ENCODE measurements at places on chromosomes 3 and 15.
A peak's percentile ranks its signal among the peaks of the same experiment; 100 is the strongest.

DNA sequence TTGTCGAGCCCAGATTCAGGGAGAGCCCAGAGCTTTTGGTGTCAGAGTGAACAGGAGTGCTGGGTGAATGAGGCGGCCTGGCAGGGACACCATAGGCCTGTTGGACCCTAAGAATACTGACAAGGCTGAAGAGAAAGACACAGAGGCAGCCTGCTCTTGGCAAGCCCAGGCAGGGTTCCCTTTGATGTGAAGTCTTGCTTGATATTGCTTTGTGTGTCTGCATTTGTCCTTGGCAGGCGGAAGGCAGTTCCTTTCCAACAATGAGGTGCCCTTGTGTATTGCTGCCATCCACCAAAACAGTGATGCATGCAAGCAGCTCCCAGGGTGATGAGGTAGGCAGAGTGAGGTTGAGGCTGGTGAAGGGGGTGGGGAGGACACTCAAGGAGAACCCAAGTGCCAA lies 152.7 kb upstream of the TSC22D2 start:
- H3K4me3 ChIP-seq, result no peak overlapping the region
- H3K27me3 ChIP-seq, result peaks cover 23% of the 10 kb centered on the region
- H3K36me3 ChIP-seq, result no peaks in the 10 kb centered on the region
- H3K27ac ChIP-seq, result no peak overlapping the region

- no peak for DNase-seq
- no peak overlapping the region for H3K27ac ChIP-seq
- H3K36me3 ChIP-seq, result peaks cover 24% of the 10 kb centered on the region
- no peak overlapping the region for H3K4me3 ChIP-seq
- H3K27me3 ChIP-seq, result no peaks in the 10 kb centered on the region
Measured at GRCh38 chr3:71099997-71100719, 483.4 kb downstream of the FOXP1 start.

DNA sequence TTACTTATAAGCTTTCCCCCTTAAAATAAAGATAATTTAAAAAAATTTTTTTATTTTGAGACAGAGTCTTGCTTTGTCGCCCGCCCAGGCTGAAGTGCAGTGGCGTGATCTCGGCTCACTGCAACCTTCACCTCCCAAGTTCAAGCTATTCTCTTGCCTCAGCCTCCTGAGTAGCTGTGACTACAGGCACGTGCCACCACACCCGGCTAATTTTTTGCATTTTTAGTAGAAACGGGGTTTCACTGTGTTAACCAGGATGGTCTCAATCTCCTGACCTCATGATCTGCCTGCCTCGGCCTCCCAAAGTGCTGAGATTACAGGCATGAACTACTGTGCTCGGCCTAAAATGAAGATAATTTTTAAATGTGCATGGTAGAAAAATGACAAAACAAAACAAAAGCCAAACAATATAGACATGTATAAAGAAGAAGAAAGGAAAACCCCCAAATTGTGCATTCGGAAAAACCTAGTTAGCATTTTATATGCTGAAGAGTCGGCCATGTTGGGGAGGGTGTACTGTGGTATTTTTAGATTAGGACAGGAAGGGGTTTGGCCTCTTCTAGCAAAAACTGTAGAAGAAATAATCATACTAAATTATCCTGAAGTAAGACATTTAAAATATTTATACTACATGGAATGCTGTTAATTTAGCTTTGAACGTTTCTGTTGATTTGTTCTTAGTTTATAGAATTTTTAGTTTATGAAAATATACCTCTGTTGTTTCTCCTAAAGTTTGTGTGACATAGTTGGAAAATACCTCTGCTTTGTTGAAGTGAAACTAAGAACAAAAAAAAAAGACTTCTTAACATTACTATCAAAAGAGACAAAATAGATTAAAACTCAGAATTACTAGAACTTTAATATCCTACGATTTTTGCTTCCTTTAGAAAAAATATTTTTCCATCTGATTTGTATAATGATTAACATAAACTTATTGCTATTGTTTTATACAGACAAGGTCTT lies 7.4 kb downstream of the APPL1 start:
- H3K27ac ChIP-seq, result no peak overlapping the region
- no peak for DNase-seq
- no peaks in the 10 kb centered on the region for H3K27me3 ChIP-seq
- H3K4me3 ChIP-seq, result no peak overlapping the region

DNA sequence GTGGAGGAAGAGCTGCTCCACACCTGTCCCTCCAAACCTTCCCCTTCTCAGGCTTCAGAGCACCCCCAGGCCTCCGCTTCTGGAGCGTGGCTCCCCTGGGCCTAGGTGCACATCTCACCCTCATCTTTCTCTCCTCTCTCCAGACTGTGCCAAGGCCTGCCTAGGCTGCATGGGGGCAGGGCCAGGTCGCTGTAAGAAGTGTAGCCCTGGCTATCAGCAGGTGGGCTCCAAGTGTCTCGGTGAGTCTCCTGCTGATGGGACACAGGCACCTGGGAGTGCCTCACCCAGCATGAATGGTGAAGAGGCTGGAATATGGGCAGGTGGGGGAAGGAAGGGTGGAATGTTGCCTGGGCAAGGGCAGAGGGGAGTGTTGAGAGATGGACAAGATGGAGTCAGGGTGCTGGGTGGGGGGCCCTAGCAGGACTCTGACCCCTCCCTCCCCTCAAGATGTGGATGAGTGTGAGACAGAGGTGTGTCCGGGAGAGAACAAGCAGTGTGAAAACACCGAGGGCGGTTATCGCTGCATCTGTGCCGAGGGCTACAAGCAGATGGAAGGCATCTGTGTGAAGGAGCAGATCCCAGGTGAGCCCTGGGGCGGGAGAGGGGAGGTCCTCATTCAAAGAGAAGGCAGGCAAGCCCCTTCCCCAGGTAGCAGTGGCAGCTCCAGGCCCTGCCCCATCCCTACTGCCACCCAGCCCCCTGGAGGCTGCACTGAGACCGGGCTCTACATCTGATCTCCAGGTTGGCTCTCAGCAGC lies 9.1 kb downstream of the PRRT3 start:
- peaks cover 2% of the 10 kb centered on the region for H3K4me1 ChIP-seq
- peak overlapping the region; percentile 25 for H3K27ac ChIP-seq
- no peaks in the 10 kb centered on the region for H3K27me3 ChIP-seq
- no peak overlapping the region for H3K4me3 ChIP-seq
- DNase-seq, result no peak

DNA sequence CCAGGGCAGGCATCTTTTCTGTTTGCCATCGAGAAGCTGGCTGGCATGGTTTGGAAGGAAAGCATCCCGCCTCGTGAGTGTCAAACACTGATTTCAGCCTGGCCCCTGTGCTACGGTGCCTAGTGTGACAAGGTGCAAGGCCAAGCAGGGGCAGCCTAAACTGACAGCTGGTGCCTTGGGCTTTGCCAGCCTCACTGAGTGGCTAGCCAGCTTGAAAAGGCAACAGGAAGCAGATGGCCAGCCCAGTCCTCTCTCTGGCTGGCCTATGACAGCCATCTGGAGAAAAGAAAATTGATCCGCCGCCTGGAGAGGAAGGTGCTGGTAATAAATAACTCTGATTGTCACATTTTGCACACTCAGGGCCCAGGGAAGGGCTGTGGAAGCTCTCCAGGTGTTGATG lies 52.2 kb downstream of the C3orf85 start:
- H3K4me1 ChIP-seq, result no peaks in the 10 kb centered on the region
- H3K27me3 ChIP-seq, result peaks cover 3% of the 10 kb centered on the region
- DNase-seq, result no peak
- H3K4me3 ChIP-seq, result no peak overlapping the region

DNA sequence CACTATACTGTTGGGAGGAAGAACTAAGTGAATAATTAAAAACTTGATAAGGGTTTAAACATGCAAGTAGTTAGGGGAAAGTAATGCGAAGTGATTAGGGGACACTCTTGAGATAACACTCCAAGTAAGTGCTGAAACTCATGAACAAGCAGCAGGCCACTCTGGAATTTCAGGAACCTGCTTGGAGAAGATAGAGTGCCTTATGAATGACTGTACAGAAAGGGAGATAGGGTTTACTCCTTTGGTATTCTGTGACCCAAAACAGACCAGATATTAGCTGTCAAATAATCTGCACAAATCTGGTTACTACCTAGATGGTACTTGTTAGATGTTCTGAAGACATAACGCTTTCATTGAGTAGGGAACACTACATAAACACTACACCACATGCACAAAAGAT lies 85.6 kb downstream of the FRMD4B start:
- no peaks in the 10 kb centered on the region for H3K36me3 ChIP-seq
- H3K4me3 ChIP-seq, result no peak overlapping the region
- H3K4me1 ChIP-seq, result peaks cover 7% of the 10 kb centered on the region
- DNase-seq, result no peak
- H3K27me3 ChIP-seq, result no peaks in the 10 kb centered on the region
- no peak overlapping the region for H3K27ac ChIP-seq

GRCh38 chr3:139309061-139309591 lies 34.7 kb upstream of the MRPS22 start:
- no peaks in the 10 kb centered on the region for H3K36me3 ChIP-seq
- DNase-seq, result no peak
- H3K27ac ChIP-seq, result no peak overlapping the region
- H3K27me3 ChIP-seq, result peaks cover 6% of the 10 kb centered on the region

- H3K4me3 ChIP-seq, result no peak overlapping the region
- H3K27ac ChIP-seq, result no peak overlapping the region
- H3K4me1 ChIP-seq, result peaks cover 29% of the 10 kb centered on the region
- no peaks in the 10 kb centered on the region for H3K27me3 ChIP-seq
- DNase-seq, result no peak
- H3K36me3 ChIP-seq, result peaks cover 31% of the 10 kb centered on the region
Measured at GRCh38 chr15:85324202-85324601, 56.2 kb upstream of the AKAP13 start.

DNA sequence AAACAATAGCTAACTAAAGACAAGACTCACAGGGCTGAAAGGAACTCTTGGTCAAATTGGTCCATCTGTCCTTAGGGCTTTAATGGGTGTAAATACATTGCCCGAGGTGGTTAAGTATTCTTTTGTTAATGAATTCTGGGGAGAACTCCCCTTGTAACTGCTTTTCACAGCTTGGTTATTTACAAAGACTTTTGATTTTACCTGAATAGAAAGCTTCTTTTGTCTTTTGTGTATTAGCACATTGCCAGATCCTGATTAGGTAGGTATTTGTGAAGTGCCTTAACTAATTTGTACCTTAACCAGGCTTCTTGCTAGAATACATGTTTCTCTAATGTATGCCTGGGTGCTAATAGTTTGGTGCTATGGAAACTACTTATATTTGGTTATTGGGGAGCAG lies 14.0 kb downstream of the CHD2 start:
- no peak for DNase-seq
- peaks cover 51% of the 10 kb centered on the region for H3K36me3 ChIP-seq
- peak overlapping the region; percentile 74 for H3K4me3 ChIP-seq
- H3K4me1 ChIP-seq, result peaks cover 81% of the 10 kb centered on the region

GRCh38 chr3:17143893-17144664 lies 259.3 kb downstream of the PLCL2 start:
- no peak overlapping the region for H3K27ac ChIP-seq
- peaks cover 31% of the 10 kb centered on the region for H3K4me1 ChIP-seq
- no peak for DNase-seq
- H3K36me3 ChIP-seq, result peaks cover 6% of the 10 kb centered on the region
- H3K4me3 ChIP-seq, result no peak overlapping the region
- H3K27me3 ChIP-seq, result peaks cover 4% of the 10 kb centered on the region

DNA sequence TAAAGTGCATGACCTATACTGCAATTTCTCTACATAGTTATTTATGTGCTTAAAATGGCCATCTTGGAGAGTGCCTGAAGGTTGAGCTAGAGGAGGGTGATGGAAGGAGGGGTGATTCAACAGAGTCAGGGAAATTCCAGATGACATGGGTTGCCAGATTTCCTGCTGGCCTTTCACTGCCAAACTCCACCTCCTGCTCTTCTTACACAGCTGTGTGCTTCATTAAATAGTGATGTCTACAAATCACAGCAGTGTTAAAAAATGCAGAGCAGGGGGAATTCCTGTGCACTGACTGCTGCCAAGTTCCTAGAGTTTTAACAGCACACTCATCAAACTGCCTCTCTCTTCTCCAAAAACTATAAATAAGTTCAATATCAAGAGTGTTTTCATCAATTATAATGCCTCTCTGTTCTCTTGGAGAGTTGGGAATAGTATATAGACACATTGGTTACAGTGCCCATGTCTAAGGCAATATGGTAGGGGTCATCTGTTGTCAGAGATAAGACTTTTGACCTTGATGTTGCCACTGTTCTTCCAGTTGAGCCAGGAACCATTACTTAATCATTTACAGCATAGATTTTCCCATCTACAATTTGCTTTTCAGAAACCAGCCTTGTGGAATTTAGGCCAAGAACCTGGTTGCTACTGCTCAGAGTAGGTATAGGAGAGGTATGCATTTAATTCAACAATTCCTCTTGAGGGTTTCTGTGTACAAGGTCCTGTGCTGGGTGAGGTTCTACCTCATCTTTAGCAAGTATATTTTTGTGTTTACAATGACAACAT lies 79.6 kb downstream of the TP63 start:
- H3K27ac ChIP-seq, result no peak overlapping the region
- no peak overlapping the region for H3K4me3 ChIP-seq
- DNase-seq, result no peak
- no peaks in the 10 kb centered on the region for H3K27me3 ChIP-seq

DNA sequence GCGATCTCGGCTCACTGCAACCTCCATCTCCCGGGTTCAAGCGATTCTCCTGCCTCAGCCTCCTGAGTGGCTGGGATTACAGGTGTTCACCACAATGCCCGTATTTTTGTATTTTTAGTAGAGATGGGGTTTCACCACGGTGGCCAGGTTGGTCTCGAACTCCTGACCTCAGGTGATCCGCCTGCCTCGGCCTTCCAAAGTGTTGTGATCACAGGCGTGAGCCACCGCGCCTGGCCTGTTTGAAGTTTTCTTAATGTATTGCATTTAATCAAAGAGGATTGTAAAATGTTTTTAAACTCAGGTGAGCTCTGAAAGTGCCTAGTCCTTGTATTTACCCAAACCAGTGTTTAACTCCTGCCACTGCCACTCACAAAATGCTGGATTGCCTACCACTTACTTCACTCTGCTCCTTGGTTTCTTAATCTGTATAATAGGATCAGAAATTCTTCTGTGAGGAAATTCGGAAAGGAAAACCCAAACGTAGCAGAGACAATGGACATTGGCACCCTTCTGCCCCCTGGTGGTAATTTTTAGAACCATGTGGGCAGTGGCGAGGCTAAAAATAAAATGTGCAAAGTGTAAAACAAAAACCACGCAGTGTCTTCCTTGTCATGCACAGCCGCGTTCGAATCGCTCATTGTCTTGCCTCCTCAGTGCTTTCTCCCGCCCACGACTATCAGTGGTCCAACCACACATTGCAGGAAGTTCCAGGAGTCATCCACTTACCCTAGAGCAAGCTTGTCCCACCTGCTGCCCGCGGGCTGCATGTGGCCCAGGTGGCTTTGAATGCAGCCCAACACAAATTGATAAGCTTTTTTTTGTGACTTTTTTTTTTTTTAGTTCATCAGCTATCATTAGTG lies 27.3 kb downstream of the CEP19 start:
- peaks cover 5% of the 10 kb centered on the region for H3K36me3 ChIP-seq
- peak overlapping the region; percentile 46 for H3K4me3 ChIP-seq
- DNase-seq, result peak; percentile 83
- peaks cover 21% of the 10 kb centered on the region for H3K4me1 ChIP-seq
- peak overlapping the region; percentile 50 for H3K27ac ChIP-seq
